ENCODE measurements at places on chromosomes 1 and 21. TPM values are rescaled to one million over a fixed set of nuclear protein-coding genes. Genes with fewer than 3 reads are reported as not detected.

Gene KLF17
- total RNA-seq = not detected

- DNase-seq = no peak
These were observed 20.9 kb downstream of the PTPRU start for GRCh38 chr1:29256979-29257804.

DNA sequence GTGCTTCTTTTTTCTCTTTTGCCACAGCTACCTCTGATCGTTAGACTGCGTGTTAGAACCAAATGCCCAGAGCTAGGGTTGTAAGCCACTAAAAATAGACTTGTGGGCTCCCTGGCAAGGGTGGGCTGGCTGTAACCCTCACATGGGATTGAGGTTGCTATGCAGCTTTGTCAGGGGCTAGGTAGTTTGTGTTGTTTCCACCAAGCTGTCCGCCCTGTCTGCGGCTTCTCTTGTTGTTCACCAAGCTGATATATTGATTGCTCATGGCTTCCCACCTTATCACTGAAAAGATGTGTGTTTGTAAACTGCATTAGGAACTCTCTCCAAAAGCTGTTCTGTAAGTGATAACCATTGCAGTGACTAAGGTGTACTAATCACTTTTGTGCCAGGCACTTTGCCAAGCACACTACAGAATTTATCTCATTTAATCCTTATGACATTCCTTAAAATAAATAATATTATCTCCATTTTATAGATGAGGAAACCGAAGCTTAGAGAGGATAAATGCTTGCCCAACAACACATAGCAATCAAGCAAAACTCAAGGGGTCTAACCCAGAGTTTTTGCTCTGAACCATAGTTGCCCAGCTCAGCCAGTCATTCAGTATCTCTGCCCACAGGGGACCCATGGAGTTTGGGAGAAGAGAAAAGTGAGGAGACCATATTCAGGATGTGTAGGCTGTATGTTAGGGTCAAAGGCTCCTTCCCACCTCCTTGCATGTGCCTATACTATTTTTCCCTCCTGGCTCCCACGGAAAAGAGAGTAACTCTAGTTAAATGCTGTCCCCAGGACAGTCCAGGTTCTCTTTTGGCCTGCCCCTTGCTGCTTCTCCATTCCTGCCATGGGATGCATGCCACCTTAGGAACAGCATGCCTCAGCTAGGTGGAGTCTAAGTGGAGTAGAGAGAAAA is 42.2 kb upstream of the TARBP1 start:
- DNase-seq = no peak

DNA sequence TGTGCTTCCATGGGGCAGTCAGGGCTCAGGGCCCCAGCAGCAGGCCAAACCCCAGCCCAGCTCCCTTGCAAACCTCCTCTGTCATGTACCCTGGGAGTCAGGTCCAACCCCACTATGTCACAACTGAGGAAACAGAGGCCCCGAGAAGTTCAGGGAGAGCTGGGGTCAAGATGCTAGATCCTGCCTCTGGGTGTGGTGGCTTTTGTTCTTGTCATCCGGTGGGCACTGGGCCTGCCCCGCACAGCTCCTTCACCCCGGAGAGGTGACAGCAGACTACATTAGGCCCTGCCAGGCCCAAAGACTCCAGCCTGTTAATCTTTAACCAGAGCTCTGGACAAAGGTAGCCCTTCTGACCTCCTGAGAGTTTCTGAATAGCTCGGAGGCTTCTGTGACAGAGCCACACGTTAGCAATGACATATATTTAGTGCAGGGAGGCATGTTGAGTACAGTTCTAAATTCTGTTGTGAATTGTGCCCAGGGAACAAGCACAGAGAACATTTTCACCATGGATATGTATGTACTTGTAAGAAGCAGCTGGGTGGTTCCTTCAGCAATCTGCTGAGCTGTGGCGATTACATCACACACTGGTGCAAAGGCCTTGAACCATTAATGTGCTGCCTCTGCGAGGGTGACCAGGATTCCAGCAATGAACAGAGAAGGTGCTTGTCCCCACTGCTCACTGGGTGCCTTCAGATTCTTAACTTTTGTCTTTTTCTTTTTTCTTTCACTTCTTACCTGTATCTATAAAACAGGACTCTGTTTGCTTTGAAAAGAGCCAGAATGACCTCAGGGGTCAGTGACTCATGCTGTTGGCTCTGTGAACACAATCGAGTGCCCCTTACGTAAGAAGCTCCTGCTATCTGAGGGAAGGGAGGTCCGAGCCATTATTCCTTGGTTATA is 102.8 kb downstream of the RHOU start:
- DNase-seq = no peak

Data from activated CD4-positive, alpha-beta T cell treated with anti-CD3 and anti-CD28 coated beads, Interleukin-2, amount 10 ng/mL, durations not matched to agents 7 days and 5 days (primary cell).